ENCODE measurements at places on chromosomes 2 and 18.

DNA sequence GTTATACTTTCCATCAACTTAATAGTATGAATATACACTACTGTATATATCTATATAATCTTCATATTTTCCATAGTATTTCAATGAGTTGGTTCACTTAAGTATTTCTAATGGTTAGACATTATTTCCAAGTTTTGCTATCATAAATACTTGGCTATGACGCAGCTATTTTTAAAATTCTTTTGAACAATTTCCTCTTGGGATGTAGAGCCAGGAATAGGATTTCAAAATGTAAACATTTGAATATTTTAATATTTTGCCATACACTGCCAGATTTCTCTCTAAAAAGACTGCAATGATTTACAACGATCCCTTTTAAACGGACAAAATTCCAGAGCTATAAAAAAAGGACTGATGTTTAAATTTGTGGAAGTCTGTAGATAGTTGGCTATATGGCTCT, 95.6 kb downstream of the NUP35 start:
- DNase-seq = no peak

- DNase-seq = no peak
Measured at GRCh38 chr2:176079831-176080539, 3.8 kb downstream of the EVX2 start.

- DNase-seq = no peak
Measured at GRCh38 chr2:209208211-209208610, 215.6 kb upstream of the MAP2 start.

DNA sequence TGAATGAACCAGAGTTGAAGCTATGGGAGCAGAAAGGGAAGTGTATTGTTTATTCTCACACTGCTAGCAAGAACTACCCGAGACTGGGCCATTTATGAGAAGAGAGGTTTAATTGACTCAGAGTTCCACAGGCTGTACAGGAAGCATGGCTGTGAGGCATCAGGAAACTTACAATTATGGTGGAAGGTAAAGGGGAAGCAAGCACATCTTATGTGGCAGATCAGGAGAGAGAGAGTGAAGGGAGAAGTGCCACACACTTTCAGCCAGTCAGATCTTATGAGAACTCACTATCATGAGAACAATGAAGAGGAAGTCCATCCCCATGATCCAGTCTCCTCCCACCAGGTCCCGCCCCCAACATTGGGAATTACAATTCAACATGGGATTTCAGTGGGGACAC, 383.2 kb upstream of the SLC14A2 start:
- no peak for DNase-seq

GRCh38 chr2:5685225-5685624, 7.0 kb upstream of the SOX11 start:
- DNase-seq = no peak

GRCh38 chr2:150126143-150126740, 361.2 kb downstream of the RND3 start:
- DNase-seq = no peak

DNA sequence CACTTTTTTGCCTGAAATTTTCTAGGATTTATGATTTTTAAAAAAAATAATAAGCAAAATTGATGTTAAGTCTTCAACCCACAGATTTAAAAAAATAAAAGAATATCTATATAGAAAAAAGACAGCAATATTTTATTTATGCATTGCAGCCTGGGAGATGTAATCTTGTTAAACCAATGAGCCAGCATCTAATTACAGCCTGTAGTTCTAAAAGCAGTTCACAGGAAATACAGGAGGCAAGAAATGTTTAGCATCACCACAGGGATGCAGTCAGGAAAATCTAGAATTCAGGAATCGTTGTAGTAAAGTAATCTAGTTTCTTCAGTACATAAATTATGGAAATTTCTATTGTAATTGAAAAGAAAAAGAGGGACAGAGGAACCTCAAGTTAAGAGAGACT, 17.2 kb downstream of the UGGT1 start:
- DNase-seq = no peak

- DNase-seq = no peak
Measured at GRCh38 chr2:169507698-169508097, 1.8 kb upstream of the KLHL41 start.

DNA sequence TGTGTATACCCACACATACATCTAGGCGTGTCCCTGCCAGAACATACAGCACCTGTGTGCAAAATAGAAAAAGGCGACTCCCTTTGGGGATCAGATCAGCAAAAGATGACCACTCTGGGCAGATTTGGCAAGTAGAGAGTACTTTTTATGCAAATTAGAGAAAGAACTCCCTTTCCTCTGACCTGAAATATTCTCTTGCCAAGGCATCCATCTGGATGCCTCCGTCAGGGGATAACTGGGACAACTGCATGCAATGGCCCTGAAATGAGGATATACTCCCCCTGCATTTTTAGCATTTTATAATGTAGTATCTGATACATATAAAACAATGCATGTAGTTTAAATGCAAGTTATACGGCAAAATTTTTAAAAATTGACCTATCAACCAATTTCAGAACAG, 247.7 kb downstream of the ICOS start:
- no peak for DNase-seq

DNA sequence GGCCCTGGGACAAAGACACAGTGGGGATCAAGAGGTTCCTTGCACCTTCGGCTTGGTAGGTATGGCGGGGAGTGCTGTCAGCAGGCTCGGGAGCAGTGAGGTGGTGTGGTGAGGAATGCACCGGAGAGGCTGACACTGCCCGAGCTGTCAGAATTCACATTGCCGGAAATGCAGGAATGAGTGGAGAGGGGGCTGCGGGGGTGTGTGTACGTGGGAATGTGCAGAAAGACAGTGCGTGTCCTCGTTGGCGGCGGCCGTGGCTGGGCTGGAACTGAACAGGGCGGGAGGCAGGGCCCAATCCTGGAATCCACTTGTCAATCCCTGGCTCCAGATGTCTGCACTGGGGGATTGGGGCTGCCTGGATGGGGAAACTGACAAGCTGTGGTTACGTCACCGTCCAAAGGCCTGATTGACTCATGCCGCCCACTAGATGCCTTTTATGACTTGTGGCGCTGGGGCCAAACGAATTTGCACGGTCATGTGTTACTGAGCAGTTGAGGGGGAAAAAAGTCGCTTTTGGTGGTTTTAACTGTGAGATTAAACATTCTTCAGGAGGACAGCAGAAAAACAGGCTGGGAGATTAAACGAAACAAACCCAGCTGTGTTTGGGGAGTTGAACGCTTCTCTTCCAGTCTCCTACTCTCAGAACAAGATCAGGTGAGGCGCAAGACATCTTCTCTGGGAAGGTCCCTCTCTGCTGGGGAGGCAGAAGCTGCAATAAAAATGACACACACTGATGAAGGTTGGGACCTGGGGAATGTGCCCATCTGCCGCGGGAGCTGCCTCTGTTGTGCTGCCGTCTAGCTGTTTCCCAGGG, 189.4 kb upstream of the GLI2 start:
- DNase-seq = no peak

- DNase-seq = no peak
Measured at GRCh38 chr18:56632070-56633022, 6.0 kb downstream of the TXNL1 start.

- DNase-seq = no peak
Measured at GRCh38 chr2:148658807-148659722, 14.5 kb downstream of the EPC2 start.

DNA sequence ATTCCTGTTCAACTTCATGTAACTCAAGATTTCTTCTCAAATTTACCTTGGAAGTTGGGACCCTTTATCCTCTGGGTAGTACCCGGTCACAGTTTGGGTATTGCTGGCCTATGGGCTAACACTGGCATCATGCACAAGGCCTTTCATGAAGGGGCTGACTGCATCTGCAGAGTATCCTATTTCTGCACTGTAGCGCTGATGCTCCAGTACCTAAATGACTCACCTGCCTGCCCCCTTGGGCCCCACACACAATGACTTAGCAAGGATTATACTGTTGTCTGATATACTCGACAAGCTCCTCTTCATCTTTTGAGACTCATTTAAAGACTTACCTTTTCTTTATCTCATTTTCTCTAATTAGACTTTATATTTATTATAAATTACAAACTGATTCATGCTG, 39.9 kb downstream of the DNAH6 start:
- no peak for DNase-seq

DNA sequence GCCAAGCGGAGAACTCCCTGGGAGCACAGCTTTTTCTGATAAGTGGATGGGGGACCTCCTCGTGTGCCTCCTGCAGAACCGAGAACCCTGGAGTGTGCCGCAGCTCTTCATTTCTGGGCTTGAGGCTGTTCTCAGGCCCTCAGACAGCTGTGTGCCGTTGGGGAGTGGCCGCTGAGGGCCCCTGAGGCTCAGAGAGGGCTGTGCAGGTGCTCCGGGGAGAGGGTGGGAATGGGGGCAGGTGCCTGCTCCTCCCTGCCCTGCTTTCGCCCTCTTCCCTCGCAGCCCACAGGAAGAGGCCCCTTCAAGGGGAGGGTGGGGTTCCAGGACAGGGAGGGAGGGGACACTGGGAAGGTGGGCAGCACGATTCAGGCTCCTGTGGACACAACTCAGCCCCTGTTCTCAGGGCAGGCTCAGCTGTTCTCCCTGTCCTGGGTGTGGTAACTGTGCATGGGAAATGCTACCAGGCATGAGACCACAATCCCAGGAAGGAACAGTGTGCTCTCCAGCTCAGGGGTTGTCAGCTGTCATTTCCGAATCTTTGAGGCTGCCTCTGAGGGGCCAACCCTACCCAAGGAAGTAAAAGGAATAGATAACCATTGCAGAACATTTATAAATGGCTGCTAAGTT, 11.3 kb downstream of the LCT start:
- no peak for DNase-seq

- no peak for DNase-seq
Measured at GRCh38 chr2:238403632-238404405, 22.9 kb upstream of the ASB1 start.

- no peak for DNase-seq
Measured at GRCh38 chr2:230447455-230448451, 31.8 kb downstream of the SP100 start.

GRCh38 chr2:228983700-228984099, 287.4 kb downstream of the PID1 start:
- DNase-seq = no peak

DNA sequence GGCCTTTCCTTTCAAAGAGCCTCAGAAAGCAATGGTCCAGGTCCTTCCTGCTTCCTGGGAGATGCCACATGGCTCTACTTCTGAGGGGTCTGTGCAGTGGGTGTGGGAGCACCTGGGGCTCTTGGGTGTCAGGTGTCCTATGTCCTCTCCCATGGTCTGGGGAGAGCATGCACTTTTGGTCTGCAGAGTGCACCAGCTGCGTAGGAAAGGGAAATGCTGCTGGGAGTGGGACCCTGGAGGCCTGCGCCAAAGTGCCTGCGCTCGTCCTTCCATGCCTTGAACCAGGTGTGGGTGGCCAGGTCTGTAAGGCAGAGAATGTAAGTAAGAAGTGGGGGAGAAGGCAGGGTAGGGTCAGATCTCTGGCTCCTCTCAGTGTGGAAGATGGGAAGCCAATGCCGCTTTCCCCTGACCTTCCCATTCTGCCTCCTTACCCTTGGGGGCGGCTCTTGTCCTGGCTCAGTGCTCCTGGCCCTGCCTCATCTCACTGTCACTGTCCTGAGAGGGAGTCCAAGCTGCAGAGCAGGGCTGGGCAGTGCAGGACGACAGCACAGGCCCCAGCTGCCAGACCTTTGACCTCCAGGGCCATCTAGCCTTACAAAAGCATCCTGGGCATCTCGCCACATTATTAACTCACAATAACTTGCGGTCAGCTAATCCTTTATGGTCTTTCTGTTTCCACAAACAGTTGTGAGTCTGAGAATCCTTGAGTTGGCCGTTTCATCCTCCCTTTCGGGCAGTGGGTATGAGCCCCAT, 6.6 kb upstream of the PROM2 start:
- no peak for DNase-seq

DNA sequence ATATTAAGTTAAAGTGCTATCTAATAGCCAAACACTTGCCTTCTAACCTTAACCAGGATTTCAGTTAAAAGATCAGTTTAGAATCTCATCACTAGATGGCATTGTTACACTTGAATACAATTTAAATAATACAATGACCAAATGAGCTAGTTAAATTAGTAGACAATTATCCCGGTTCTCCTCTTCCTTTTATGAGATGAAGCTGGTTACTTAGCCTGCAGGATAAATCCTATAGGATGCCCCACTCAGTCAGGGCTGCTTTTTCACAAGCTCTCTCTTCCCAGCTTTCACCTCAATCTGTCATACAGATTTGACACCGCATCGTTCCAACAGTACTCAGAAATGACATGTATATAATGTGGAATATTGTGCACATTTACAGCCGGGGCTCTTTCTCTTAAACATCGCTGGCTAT, 678.8 kb downstream of the KCNJ3 start:
- no peak for DNase-seq

DNA sequence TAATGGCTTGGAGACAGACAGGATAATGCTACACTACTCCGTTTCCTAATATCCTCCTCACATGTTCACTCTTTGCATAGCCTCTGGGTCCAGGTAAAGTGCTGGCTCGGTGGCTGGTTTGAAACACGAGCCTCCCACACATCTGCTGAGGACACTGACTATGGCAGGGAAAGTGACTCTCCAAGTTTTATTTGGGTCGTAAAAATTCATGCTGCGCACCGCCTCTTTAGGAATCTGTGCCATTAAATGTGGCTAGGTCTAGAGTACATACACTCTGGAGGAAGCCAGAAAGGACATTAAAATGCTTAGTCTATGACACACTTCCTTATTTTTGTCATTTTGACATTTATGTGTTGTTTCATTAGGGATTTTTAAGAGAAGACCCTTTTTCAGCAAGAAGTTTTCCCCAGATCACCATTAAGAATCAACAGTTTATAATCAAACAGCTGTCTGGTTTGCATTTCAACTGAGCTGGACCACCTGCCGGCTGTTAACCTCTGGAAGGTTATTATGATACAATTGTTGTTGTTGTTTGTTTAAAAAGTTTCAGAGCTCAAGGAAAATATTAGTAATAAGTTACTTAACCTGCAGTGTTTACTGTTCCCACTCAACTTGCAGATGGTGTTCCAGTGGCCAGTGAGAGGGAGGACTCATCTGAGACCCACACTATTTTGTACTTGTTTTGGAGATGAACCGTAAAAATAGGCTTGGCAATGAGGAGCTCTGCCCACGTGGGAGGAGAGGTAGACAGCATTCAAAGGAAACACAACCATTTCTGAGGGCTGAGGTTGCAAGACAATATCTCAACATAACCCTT, 443.3 kb upstream of the MEIS1 start:
- DNase-seq = no peak

- no peak for DNase-seq
Measured at GRCh38 chr2:226932443-226932842, 96.6 kb downstream of the RHBDD1 start.

- DNase-seq = no peak
Measured at GRCh38 chr2:86025229-86025820, 80.4 kb downstream of the POLR1A start.

- no peak for DNase-seq
Measured at GRCh38 chr2:37713258-37713700, 41.8 kb upstream of the CDC42EP3 start.

All from stimulated activated CD4-positive, alpha-beta T cell treated with anti-CD3 and anti-CD28 coated beads, Interleukin-1b, Interleukin-23, amount 100 ng/mL, for 24 hours (primary cell).